Large intestine (tissue), 12 donors: ENCODE measurements at places on chromosomes 7 and 10. TPM values are rescaled to one million over a fixed set of nuclear protein-coding genes. Genes with fewer than 3 reads are reported as not detected.

VAX1 gene
- polyA plus RNA-seq: not detected

SHTN1 gene
- polyA plus RNA-seq: 37.2 TPM

PDK4 gene
- polyA plus RNA-seq: 13.6 TPM

FRMPD2 gene
- polyA plus RNA-seq: 0.06 TPM

LIPJ gene
- 0.10 TPM for polyA plus RNA-seq

DNA sequence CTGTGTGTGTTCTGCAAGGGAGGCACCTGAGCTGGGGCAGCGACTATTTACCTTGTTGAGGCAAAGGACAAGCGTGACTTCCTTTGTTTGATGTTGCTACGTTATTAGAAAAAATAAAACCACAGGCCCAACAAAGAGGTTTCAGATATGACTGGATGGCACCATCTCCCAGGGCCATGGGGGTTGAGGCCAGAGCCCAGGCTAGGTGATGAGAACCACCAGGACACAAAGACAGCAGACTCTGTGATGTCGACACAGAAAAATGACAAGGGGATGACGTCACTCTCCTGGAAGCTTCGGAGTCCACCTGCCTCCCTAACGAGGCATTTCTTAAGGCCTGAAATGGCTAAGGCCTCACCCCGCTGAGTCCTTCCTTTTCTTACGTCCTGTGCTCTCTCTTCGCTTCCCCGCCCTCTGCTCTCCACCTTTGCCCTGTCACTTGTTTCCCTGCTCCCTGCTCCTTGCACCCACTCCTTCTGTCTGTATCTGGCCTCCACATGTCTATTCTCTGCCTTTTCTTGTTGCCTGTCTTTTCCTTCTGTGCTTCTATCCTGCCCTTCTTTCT lies 83.0 kb upstream of the ADRB1 start:
- DNase-seq: peak; percentile 99

- no peak for DNase-seq
These were observed 133.2 kb downstream of the CAMK1D start for GRCh38 chr10:12482587-12482986.

DNA sequence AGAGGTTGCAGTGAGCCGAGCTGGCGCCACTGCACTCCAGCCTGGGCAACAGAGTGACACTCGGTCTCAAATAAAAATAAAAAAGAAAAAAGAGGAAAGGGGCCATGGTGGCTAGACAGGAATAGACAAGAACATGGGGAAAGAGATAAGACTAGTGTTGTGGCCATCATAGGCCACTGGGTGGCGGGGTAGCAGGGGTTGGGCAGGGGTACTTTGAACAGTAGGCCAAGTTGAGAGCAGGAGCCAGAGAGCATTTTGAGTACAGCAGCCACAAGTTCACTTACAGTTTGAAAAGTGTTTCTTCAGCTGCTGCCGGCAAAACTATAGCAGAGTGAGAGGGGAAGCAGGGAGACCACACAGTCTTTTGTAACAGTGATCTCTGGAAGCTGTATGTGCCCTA lies 656.0 kb downstream of the CNTNAP2 start:
- DNase-seq: no peak

DNA sequence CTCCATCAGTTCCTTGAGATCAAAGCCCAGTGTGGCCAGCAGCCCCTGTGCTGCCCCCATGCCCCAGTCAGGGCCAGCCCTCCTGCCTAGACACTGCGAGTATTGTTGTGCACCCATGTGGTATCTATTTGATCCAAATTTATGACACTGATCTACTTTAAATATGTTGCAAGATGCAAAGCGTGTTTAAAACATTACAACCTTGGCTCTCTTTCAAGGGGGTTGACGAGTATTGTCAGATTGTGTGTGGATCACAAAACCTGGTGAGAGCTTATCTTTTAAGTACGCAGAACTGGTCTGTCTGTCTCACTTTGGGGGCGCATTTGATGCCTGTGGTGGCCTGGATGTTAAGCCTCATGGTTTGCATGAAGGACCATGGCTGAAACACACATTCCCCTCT lies 108.9 kb downstream of the COL13A1 start:
- DNase-seq: peak; percentile 22

- DNase-seq: no peak
These were observed 47.3 kb upstream of the CPN1 start for GRCh38 chr10:100128951-100129350.

DNA sequence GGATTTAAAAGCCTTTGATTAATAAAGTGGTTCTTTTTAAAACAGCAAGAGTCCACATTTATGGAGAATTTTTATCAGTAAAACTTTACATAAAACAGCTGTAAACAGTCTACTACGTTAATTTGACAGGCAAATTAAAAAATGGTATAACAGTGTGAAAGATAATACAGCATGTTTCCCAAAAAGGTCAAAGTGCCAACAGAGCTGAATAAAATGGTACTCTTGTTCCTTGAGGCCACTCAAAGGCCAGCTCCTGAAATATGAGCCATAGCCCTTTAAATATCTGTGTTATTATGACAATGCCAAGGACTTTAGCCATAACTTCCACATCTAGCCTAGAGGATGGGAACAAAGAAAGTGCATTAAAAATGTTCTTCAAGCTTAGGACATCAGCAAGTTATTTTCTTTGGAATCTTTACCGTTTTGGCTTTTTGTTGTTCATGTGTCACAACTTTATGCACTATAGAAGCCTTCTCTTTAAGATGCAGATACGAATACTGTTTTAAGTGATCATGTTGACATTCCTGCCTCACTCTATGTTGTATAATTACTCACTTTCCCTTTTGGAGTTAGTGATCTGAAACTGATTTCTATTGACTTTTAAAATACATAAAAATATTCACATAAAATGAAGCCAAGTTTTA lies 165.6 kb downstream of the RNLS start:
- no peak for DNase-seq

DNA sequence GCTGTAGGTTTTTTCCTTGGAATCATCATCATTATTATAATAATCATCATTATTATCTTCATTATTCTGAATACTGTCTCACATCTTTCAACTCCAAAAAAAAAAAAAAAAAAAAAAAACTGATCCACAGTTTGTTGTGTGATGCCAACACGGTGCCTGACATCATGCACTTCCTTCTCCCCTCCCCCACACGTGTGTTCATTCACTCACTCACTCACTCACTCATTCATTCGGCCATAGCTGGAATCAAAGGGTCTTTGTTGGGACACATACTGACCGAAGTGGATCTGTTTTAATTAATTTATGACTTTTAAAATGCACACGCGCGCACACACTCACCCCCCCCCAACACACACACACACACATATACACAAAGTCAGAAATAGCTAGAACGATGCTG lies 177.8 kb downstream of the PIP4K2A start:
- no peak for DNase-seq

DNA sequence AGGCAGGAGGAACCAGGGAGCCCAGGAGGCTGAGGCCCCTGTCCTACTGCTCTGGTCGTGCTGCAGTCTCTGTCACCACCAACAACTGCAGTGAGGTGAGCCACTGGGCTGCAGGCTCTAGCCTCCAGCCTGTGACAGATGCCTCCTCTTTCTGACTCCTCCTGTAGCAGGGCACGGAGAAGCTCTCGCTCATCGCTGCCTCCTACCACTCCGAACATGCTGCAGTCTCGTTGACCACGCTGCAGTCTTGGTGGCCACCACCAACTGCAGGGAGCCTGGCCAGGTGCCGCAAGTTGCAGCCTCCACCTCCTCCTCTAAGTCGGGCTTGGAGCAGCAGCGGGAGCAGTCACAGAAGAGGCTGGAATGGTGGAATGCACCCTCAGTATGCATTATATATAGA lies 22.1 kb upstream of the VOPP1 start:
- DNase-seq: no peak

DNA sequence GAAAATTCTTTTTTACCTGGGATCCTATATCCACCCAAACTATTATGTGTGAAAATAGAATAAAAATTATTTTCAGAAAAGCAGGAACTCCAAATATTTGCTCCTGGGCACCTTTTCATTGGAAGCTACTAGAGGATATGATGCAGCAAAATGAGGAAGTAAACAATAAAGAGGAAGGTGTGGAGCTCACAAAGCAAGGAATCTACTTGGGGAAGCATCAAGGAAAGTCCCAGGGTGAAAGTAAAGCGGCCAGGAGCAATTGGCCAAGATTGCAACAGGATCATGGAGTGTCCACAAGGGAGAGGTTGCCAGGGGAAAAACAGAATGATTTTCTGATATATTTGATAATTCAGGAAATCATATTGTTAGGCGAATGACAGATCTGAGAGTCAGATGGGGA lies 80.8 kb downstream of the CARD11 start:
- no peak for DNase-seq

DNA sequence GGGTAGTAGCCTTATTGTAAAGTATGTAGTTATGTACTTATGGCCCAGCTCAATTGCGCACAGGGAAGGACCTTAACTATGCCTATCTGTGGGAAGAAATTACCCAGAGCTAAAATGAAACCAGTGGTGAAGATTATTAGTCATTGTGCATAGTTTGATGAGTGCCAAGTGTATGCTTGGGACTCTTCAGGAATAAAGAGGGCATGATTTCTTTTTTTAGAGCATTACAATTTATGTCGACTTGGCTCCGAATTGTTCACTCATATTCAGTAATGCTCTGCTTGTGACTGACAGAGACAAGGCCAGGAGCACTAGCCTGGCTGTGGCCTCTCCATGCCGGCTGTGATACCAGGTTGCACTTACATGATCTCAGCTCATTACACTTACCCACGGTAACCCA lies 269.5 kb downstream of the TRIL start:
- DNase-seq: peak; percentile 6

- no peak for DNase-seq
These were observed 17.2 kb downstream of the BAZ1B start for GRCh38 chr7:73504920-73505319.

GRCh38 chr7:37289367-37289766 lies 159.3 kb downstream of the ELMO1 start:
- no peak for DNase-seq

DNA sequence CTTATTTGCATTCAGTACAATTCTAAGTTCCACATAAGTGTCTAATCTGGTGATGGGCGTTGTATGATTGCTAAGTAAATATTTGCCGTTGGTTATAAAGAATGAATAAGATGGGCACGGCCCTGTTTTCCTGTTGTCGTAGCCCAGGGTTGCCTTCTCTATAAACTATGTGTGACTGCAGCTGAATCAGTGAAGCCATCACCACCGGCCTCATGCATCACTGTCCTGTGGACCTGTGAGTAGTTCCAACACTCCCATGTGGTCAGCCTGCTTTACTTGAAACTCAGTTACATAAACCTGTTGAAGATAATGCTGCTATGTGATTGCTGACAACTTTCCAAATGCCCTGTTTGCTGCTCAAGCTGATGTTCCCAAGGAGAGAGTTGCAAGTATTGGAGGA lies 21.6 kb upstream of the KLF6 start:
- peak; percentile 53 for DNase-seq

DNA sequence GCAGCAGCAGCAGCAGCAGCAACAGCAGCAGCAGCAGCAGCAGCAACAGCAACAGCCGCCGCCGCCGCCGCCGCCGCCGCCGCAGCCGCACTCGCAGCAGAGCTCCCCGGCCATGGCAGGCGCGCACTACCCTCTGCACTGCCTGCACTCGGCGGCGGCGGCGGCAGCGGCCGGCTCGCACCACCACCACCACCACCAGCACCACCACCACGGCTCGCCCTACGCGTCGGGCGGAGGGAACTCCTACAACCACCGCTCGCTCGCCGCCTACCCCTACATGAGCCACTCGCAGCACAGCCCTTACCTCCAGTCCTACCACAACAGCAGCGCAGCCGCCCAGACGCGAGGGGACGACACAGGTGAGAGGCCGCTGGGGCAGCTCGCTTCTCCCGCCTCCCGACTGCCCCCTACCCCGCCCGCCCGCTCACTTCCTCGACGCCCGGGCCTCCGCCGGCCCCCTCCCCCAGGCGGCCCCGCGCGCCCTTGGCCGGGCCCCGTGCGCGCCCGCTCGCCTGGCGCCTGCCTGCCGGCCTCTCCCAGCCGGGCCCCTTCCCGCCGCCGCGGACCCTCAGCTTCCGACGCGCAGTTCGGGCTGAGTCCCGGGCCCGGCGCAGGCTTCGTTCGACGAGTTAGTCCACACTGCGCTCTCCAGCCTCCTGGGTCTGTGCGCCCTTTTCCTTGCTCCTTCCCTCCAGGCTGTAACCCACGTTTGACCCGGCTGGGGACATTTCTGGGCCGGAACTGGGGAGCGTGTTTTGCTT lies 882 bp downstream of the DLX6 start:
- DNase-seq: no peak

DNA sequence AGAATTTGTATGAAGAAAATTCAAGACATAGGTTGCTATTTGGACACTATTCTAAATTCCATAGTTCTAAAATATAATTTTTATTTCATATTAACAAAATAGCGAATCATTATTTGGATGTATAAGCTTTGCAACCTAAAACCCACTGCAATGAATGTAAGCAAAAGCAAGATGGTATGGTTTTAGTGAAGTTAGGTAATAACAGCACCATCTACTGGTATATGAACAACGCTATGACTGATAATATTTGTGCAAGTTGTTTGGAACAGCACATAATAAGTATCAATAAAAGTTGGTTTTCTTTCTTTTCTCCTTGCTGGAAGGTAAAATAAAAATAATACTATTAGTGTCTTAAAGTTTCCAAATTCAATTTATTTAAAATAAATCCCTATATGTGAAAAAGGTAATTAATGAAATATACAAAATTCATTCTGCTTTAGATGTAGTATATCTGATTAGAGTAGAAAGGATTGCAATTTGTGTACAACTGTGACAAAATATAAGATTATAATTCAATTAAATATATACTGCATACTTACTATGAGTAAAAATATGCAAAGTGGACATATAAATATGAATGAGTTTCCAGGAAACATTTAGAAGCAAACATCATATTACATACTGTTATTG lies 79.0 kb upstream of the LSM8 start:
- DNase-seq: peak; percentile 15

DNA sequence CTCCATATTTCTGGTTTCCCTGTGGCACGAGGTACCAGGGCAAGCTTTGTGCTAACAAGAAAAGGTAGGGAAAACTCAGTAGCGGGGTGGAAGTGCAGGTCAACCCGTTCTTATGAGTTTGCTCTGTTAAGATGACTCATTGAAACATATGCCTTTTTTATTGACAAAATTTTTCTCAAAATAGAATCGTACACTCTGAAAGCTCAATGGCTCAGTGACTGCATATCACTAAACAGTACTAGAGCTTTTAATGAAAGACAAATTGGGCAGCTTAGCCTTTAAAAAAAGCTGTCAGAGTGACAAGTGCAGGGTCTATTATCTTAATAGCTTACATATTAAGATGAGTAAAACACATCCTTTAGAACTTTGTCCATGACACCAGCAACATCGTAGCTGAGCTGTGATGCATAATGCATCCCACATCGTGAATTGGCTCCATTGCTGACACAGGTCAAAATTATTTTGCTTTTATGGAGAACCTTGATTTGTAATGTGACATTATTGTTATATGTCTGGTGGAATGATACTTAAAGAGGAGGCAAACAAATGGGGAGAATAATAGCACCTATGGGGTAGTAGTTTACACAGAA lies 264.4 kb downstream of the ETV1 start:
- no peak for DNase-seq

GRCh38 chr10:75403939-75404814 lies 2.6 kb upstream of the ZNF503 start:
- DNase-seq: peak; percentile 85
